HT-29 (cell line): ENCODE measurements at places on chromosomes 7 and 10. TPM values are rescaled to one million over a fixed set of nuclear protein-coding genes. Genes with fewer than 3 reads are reported as not detected.

Gene TMEM140
- 1.8 and 4.1 TPM in 2 replicates for total RNA-seq

GRCh38 chr7:43565786-43566185 lies 17.1 kb upstream of the STK17A start:
- no peak for DNase-seq

Gene GPC2
- total RNA-seq: 1.7 and 4.2 TPM in 2 replicates

DNA sequence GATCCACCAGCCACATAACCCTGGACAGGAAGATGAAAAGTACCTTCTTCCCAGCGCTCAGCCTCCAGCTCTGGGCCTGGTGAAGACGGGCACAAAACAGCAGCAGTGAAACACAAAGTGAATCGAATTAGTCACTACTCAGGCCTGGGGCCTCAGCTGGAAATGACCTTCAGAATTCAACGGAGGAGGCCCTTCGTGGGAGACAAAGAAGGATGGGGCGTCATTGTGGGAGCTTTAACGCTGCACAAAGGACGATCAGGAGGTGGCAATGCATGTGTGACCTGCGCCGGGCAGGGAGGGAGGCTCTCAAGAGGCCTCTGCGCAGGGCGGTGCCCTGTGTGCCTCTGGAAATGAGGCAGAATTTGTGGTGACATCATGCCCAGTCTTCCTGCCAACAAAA lies 161.9 kb downstream of the DNAJB6 start:
- DNase-seq: no peak

GRCh38 chr10:47207894-47208469 lies 92.0 kb upstream of the GDF10 start:
- DNase-seq: no peak

DNA sequence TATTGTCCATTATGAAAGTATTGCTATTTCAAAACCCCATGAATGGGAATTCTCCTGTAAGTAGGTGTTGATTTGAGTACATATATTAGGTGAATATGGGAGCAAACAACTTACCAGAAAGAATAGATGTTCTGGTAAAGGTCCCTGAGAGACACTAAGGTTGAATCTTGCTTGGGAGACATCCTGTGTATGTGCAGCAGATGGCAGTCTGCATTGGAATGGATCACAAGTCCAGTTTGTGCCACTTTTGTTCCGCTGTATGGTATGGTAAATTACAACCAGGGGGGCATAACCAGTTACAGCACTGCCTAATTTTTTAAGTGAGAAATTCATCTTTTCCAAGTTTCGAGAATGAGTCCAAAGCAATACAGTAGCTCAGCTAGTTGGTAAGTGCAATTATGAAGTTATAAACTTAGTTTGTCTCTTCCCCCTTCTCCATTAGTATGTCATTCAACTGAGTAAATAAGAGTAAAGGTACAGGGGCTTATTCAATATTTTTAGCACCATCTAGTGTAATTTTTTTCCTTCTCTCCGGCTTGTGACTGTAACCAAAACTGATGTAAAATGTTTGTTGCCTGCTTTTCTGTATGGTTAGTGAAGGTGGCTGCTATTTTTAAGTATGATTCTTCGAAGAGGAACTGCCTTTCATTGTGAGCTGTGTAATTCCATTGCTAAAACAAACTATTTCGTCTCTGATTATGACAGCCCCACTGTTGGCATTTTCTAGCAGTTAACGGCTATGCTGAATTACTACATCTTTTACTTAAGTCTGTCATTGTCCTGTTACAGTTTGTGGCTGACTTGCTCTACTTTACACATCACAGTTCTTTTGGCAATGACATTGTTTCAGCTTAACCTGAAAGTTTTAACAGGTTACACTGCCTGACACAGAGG lies 2.8 kb downstream of the MCU start:
- DNase-seq: peak; percentile 54

GRCh38 chr7:22192801-22193200 lies 164.2 kb downstream of the RAPGEF5 start:
- DNase-seq: no peak

DNA sequence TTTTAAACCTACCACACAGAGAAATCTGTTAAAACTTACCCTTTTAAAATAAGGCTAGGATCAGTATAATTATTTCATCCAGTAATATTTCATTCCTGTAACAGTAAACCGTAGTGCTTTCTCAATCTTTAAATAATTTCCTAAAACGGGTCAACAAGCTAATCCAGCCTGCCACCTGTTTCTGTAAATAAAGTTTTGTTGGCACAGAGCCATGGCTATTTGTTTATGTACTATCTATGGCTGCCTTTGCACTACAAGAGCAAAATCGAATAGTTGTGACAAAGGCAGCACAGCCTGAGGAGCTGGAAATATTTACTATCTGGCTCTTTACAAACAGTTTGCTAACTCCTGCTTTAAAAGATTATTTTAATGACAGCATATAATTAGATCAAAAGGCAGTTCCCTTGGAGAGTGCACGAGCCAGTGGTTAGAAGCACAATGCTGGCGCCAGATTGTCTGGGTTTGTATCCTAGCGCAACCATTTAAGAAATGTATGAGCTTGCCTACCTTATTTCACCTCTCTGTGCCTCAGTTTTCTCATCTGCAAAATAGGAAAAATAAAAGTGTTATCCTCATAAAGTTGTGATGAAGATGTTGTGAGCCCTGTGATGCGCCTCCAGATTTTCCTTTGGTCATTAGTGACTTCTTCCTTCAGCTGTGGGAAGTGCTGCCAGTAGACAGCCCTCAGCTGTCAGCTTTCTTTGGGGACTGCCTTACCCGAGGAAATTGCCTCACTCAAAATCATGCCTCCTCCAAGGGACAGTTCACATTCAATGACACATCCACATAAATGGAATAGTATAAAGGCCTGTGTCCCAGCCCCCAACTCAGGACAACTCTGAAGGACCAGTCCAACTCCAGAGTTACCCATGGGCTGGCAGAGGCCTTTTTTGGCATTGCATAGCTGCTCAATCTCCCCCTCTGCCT lies 11.8 kb upstream of the MIOS start:
- no peak for DNase-seq

Gene TMEM178B
- total RNA-seq: 2.1 and 2.3 TPM in 2 replicates

Gene NME8
- not detected in 2 replicates for total RNA-seq

Gene C10orf67
- total RNA-seq: 0.18 TPM in 1 of 2 replicates, not detected in the other

- DNase-seq: no peak
Observed at GRCh38 chr10:130511766-130512165, 375.6 kb downstream of the GLRX3 start.
